ENCODE measurements at places on chromosomes 11 and 22.

GRCh38 chr11:122656073-122656630 is 630 bp downstream of the UBASH3B start:
- DNase-seq = no peak

- DNase-seq = no peak
Observed at GRCh38 chr11:114215871-114216795, 80.1 kb upstream of the NNMT start.

- DNase-seq = no peak
Observed at GRCh38 chr22:44572414-44573207, 74.6 kb upstream of the RTL6 start.

DNA sequence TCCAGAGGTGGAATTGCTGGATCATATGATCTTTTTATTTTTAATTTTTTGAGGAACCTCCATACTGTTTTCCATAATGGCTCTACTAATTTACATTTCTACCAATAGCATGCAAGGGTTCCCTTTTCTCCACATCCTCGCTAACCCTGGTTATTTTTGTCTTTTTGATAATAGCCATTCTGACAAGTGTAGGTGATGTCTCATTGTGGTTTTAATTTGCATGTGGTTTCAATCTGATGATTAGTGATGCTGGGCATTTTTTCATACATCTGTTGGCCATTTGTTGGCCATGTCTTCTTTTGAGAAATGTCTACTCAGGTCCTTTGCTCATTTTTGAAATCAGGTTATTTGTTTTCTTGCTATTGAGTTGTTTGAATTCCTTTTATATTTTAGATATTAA is 15.4 kb upstream of the OR4D5 start:
- no peak for DNase-seq

DNA sequence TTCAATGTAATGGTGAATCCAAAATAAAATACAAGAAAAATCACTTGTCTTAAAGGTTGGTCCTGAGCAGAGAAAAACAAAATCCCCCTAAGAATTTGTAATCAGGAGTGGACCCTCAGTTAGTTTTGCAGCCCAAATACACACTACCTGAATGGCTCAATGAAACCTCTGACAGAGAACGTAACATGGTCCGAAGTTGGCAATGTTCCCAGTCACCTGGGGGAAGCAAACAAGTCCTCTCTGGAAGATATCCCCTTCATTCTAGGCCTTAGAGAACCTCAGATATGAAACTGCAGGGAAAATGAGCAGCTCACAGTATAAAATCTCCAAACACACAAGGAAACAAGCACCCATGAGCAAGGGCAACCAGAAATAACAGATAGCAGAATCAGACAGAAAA is 58.2 kb downstream of the MORC2 start:
- DNase-seq = no peak

- DNase-seq = no peak
Observed at GRCh38 chr22:36549033-36549432, 20.1 kb upstream of the EIF3D start.

DNA sequence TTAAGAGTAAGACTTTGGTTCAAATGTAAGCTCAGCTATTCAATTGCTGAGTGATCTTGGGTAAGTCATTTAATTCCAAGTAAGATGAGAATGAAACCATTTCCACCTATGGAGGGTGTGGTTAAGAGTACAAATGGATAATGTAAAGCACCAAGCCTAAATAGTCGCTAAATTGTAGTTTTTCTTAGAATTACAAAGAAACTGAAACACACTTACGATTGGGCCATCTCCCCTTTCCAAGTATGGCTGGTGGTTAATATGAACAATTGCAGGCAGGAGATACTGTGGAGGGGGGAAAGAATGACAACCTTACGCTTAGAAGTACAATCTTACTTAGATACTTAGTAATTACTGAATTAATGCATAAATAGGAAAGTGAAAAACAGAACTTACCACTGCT is 8.2 kb downstream of the DDX17 start:
- DNase-seq = no peak

- peak; percentile 78 for DNase-seq
Observed at GRCh38 chr11:116601814-116602636, 170.8 kb downstream of the BUD13 start.

- DNase-seq = peak; percentile 4
Observed at GRCh38 chr11:64060861-64061444, 25.2 kb downstream of the FLRT1 start.

DNA sequence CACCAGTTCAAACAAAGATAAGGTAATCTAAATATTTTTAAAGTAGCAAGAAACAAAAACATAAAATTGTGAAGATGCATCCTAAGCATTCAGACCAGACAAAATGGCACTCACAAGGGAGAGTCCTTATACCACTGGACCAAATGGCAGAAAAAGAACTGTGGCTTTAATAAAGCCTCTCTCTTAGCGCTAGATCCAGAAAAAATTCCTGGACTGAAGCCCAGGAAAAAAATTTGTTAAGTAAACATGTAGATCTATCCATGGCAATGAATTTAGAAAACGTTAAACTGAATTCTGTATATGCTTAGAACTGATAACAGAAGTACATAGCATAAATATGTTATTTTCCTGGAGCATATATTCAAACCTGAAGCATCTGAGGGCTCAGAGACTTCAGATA is 11.8 kb upstream of the CD59 start:
- DNase-seq = peak; percentile 74

DNA sequence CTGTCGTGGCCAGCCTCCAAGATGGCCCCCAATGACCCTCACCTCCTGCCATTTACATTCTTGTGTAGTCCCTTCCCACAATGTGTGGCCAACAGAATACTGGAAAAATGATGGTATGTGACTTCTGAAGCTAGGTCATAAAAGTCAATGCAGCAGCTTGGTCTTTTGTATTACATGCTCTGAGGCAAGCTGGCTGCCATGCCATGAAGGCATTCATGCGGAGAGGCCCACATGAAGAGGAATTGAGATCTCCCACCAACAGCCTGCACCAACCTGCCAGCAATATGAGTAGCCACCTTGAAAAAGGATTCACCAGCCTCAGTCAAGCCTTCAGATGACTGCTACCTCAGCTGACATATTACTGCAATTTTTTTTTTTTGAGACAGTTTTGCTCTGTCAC is 4.6 kb downstream of the MRTFA start:
- DNase-seq = no peak

DNA sequence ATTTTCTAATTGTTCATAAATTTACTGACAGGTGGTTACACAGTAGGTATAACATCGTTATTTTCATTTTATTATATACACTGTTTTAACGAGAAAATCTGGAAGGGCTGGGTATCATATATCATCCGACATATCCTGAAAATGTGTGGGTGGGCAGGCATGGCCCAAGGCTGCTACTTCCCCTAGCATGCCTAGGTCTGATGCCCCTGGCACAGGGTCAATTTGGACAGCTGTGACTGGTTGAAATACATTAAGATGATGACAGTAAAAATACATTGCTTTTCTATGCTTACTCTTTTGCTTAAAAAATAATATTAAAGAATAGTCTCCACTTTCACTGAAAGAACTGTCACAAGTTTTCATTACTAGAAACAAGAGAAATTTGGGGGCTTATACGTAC is 908.8 kb downstream of the OPCML start:
- DNase-seq = no peak

DNA sequence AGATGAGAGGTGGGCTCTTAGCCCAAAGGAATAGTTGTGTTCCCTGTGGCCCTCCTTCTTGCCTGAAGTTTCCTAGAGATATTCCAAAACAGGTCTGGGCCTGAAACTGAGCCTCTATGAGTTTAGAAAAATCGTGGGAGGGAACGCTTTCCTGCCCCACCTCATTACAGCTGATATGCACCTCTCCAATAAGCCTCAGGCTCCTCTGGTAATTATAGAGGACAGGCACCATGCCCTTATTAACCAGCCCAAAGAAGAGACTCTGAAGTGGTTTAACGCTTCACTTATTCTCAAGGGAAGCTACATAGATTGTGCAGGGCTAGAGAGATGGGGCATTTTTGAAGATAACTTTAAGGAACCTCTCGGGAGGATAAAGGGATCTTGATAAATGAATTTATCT is 3.4 kb upstream of the MPZL2 start:
- no peak for DNase-seq

DNA sequence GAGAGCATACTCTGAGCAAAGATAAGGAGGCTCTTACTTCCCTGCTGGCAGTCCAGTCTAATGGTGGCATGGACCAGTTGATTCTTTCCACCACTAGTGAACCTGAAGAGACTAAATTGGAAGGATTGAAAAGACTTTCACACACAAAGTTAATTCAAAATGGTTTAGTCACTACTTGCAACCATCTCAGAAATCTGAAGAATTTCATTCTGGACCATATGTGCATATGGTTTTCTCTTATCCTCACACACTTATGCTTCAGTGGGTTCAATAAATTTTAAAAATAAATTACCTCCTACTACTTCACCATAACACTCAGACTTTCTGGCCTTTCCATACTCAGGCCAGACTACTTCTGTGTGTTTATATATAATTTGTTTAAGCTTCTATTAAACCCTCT is 44.7 kb downstream of the CADM1 start:
- no peak for DNase-seq

DNA sequence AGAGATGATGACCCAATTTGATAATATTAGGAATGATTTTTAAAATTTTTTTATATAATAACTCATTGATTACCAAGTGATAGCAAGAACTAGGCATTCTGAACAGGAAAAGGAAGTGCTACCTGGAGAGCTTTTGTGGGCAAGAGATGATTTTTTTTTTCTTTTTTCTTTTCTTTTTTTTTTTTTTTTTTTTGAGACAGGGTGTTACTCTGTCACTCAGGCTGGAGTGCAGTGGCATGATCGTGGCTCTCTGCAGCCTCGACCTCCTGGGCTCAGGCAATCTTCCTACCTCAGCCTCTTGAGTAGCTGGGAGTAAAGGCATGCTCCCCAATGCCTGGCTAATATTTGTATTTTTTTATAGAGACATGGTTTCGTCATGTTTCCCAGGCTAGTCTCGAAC is 40.4 kb downstream of the TNRC6B start:
- DNase-seq = no peak

GRCh38 chr11:77150836-77151235 is 22.8 kb downstream of the MYO7A start:
- no peak for DNase-seq

DNA sequence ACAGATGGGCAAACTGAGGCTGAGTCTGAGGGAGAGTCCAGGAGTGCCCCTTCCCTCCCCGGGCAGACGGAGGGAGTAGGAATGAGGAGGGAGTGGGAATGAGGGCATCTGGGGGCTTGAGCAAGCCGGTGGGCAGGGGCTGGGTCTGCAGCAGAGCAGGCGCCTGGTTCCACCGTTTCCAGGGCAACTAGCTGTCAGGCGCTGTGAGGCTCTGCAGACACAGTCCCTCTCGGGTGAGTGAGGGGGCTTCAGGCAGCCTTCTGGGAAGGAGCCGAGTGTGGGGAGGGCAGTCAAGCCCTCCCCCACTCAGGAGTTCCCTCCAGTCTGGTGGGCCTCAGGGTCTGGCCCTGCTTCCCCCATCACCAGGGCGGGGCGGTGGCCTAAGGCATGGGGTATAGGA is 19.0 kb downstream of the TMEM258 start:
- DNase-seq = no peak

DNA sequence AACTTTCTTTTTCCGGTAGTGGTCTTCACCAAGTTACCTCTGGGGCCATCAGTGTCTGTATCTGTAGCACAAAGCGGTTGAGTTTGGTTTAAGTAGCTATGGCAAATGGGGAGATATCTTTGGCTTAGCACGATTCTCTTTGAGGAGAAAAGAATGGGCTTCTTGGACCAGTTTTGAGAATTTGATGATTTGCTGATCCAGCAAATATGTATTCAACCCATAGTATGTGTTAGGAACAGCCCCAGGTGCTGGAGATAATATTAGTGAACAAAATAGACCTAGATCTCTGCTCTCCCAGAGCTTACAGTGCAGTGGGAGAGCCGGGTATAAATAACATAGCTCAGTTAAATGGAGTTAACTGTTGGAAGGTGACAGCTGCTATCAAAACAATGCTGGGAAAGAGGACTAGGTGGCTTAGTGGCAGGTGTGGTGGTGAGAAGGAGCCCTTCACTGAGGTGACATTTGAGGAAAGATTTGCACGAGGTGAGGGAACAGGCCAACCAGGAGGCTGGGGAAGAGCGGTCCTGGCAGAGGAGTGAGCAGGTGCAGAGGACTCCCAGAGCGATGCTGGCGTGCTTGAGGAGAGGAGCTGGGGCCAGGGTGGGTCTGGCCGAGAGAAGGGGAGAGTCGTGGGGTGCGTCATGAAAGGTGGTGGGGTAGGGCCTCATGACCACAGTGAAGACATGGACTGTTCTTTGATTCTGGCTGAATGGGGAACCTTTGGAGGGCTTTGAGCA is 5.0 kb downstream of the TBC1D22A start:
- DNase-seq = no peak

GRCh38 chr22:19874307-19875060 is 19.8 kb upstream of the GNB1L start:
- DNase-seq = peak; percentile 11

DNA sequence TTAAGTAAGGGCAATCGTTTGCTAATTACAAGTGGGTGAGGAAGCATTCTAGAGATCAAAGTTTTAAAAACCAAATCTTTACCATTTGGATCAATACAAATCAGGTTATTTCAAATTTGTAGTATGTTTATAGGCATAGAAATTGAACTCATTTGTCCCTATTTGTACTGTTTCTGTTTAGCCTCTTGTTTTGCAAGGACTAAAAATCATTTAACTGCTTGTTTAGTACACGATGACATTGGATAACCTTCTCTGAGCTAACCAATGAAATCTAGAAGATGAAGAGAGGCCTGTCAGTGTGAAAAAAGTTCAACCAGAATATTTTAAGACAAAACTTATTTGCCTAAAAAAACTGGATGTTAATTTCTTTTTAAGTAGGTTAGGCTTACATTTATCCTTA is 40.0 kb downstream of the ZC3H12C start:
- DNase-seq = no peak

GRCh38 chr11:28858076-28858475 is 749.9 kb downstream of the METTL15 start:
- peak; percentile 10 for DNase-seq

GRCh38 chr11:64100782-64101353 is 65.0 kb downstream of the MACROD1 start:
- DNase-seq = no peak

- DNase-seq = no peak
Observed at GRCh38 chr22:28911304-28911690, 27.9 kb downstream of the ZNRF3 start.

DNA sequence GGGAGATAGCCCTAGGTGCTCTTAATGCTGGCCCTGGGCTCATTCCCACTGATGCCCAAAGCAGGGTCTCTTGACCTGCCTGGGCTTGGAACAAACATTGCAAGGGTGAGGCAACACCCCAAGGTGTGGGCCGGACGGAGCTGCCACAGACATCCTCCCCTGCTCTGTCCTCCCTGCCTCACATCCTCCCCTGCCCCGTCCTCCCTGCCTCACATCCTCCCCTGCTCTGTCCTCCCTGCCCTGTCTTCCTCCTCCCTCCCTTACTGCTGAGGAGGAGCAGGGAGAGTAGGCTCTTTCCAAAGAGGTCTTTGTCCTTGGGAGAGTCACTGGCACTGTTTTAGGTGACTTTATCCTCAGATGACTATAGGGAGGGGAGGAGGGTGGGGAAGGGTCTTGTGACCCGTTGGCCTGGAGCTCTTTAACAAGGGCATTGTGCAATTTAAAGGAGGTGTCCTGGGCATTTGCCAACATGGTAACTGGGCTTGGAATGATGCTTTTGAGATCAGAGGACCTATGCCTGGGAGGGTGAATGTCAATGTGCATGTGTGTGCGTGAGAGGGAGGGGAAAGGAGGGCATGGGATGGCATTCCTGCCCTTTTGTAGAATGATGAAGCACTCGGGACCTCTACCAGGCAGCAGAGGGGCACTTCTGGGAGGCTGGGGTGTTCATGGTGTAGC is 700 bp downstream of the FAM180B start:
- peak; percentile 28 for DNase-seq

Data from fibroblast of the aortic adventitia (primary cell).